ENCODE measurements at places on chromosomes 5 and 9.

GRCh38 chr9:116152941-116153764 is 438 bp upstream of the PAPPA start:
- no peak for DNase-seq

- DNase-seq: peak; percentile 33
Observed at GRCh38 chr5:172820046-172820767, 13.8 kb upstream of the ERGIC1 start.

DNA sequence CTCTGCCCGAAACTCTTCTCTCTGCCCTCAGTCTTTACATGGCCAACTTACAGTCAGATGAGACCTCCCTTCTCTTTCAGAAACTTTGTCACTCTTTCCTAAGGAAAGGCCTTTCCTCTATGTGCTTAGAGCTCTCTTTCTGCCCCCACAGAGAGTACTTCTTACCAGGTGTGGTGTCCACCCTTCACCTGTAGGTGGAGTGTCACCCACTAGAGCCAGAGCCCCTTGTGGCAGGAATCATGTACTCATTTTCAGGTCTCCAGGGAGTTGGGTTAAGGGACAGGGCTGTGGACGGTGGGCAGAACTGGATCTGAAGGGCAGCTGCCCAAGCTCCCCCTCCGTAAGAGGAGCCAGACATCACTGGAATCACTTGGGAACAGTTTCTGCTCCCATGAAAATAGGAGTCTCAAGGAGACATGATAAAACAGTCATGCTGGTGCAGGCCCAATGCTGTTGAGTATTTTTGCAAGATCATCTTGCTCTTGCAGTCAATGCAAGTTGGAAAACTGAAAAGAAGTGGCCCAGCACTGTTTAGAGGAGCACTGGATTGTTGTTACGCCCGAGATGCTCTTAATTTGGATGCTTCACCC is 436.7 kb downstream of the ZSWIM6 start:
- no peak for DNase-seq

DNA sequence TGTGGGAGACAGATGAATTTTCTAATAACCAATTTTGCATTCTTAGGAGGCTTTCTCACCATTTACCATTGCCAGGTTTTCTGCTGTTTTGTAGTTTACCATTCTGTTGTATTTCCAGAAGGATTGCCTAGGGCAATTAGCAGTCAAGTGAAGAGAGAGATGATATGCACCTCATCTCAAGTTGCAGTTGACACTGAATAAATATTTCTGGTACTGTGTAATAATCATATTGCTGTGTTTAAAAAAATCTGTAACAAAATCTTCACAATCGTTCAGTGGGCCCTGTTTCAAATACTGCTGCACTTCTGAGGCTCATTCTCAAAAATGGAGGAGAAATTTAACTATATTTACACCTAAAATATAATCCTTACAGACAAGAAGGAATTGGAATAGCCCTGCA is 706.1 kb upstream of the PTPRD start:
- no peak for DNase-seq

GRCh38 chr5:62534461-62535236 is 44.0 kb upstream of the LRRC70 start:
- no peak for DNase-seq

Measured in occipital lobe (tissue), 3 donors.